ENCODE measurements at places on chromosomes 11 and 22.

GRCh38 chr11:114088836-114089235 lies 29.3 kb downstream of the ZBTB16 start:
- DNase-seq = no peak

GRCh38 chr22:37419370-37419968 lies 7.8 kb downstream of the ELFN2 start:
- DNase-seq = no peak

DNA sequence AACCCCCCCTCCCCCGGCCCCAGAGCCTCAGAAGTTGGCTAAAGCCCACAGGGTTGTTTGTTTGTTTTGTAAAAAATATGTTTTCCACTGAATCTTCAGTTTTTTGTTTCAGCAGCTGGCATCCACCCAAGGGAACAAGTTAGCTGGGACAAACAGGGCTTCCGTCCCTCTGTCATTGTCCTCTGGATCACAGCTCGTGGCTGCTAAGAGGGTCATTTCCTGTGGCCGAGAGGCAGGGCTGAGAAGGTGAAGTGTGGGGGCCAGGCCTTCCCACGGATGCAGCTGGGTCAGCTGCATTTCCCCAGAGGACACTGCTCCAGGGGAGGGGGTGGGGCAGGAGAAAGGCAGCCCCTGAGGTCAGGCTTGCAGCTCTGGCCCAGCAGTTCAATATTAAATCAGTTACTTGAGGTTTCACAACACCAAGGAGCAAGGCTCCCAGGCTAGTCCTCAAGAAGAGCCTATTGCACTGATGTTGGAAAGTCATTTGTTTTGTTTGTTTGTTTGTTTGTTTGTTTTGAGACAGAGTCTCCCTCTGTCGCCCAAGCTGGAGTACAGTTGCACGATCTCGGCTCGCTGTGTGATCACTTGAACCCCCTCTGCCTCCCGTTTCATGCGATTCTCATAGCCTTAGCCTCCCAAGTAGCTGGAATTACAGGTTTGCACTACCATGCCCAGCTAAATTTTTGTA lies 34.4 kb upstream of the SMTN start:
- DNase-seq = no peak

DNA sequence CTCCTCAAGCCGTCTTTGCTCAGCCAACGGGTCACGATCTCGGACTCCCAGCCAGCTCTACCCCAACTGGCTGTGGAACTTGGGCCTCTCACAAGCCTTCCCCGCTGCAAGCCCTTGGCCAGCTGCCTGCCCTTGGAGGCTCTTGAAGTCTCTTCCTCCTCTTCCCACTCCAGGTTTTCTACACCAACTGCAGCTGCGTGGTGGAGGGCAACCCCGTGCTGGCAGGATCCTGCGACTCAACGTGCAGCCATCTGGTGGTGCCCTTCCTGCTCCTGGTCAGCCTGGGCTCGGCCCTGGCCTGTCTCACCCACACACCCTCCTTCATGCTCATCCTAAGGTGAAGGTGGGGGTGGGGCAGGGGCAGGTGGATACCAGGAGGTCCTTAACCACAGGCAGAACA lies 40.5 kb upstream of the TPBGL start:
- DNase-seq = no peak

DNA sequence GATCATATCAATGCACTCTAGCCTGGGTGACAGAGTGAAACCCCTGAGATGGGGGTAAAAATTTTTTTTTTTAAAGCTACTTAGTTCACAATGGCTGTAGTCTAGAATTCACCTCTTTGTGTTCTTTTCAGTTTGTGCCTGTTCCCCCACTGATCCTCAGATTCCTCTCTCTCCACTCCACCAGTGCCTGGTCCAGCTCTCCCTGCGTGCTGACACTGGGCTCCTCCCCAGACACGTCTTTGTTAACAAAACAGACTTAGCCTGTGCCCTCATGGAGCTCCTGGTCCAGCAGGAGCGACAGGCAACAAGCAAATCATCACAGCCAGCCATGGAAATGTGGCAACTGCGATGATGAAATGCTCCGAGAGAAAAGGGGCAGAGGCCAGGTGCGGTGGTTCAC lies 34.0 kb downstream of the IFT27 start:
- no peak for DNase-seq

GRCh38 chr11:18705651-18706281 lies 7.2 kb downstream of the TMEM86A start:
- DNase-seq = no peak
